ENCODE measurements at places on chromosomes 2 and 18.

GRCh38 chr2:165348441-165348840 is 109.2 kb downstream of the SCN2A start:
- DNase-seq: no peak

DNA sequence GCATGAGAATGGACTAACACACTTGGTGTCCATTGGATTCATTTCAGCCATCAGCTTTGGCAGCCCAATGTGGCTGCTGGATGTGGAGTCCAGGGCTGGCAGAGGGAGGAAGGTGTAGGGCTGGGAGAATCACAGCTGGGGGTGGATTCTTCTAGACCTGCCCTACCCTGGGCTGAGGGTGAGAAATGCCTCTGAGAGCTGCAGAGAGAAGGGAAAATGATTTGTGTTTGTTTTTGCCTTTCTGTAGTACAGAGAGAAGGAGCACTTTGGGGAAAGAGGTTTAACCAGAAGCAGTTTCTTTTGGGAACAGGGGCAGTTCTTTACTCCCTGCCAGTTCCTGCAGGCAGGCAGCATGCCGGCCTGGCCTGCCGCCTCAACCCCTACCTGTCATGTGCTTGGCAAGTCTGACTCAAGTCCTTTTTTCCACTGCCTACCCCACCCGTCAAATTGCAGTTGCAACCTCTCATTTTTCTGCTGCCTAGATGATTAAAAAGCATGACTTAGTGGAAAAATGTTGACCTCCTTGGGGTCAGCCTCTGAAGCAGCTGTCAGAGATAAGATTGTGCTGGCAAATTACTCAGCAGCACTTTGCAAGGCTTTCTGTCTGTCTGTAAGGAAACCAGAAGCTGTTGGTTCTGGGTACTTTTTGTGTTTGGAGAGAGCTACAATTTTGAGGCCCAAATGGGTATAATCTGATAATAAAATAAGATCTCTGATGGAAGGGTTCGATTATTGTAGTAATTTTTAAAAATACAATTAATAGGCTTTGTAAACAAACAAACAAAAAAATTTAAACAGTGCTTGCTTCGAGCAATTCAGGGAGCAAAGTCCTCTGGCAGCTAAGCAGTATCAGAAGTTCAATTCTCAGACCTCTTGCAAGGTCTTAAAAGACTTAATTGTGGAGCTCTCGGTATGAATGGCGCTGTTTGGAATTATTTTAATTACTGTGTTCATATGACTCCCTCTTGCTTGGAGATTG is 21.7 kb downstream of the LBH start:
- peak; percentile 76 for DNase-seq

DNA sequence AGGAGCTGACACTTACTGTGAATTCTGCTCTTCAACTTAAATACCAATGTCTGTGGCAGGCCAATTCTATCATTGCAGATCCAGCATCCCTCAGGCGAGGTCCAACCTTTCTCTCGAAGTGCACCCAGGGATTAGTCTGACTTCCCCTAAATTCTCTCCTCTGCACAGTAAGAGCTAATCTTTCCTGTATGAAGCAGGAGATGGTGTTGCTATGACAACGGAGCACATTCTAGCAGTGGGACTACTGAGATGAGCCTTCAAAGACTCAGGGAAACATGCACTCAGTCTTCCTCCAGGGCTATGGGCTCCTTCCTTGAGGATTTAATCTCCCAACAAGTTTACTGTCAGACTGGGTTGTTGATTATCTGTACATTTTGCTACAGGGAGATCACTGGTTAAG is 176.3 kb downstream of the NOL4 start:
- DNase-seq: no peak

GRCh38 chr2:221572821-221573429 is 821 bp upstream of the EPHA4 start:
- DNase-seq: peak; percentile 34

DNA sequence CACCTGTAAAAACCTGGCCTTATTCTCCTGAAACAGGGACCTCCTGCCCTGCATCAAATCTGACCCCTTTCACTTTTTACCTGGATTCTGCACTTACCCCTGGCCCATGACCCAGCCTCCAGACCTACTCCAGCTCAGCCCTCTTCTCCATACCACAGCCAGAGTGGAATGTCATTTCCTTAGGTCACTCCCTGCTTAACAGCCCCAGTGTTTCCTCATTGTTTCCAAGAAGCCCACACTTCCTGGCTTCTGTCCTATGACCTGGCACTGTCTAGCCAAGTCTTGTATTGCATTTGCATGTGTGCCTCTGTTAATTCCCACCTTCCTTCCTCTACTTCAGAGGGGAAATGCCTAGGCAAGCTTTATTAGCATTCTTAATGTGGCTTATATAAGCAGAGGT is 51.4 kb upstream of the TRIB2 start:
- no peak for DNase-seq

- DNase-seq: no peak
These were observed 19.7 kb downstream of the CYRIA start for GRCh38 chr2:16645775-16646559.

- no peak for DNase-seq
These were observed 266.6 kb upstream of the SIX2 start for GRCh38 chr2:45275806-45276205.

GRCh38 chr2:200443916-200444315 is 66.0 kb downstream of the KCTD18 start:
- DNase-seq: no peak

GRCh38 chr2:150625741-150626140 is 138.3 kb upstream of the RND3 start:
- DNase-seq: no peak

- DNase-seq: no peak
These were observed 602.2 kb downstream of the NYAP2 start for GRCh38 chr2:226001716-226002115.

GRCh38 chr2:80054346-80054675 is 250.2 kb downstream of the LRRTM1 start:
- DNase-seq: no peak

DNA sequence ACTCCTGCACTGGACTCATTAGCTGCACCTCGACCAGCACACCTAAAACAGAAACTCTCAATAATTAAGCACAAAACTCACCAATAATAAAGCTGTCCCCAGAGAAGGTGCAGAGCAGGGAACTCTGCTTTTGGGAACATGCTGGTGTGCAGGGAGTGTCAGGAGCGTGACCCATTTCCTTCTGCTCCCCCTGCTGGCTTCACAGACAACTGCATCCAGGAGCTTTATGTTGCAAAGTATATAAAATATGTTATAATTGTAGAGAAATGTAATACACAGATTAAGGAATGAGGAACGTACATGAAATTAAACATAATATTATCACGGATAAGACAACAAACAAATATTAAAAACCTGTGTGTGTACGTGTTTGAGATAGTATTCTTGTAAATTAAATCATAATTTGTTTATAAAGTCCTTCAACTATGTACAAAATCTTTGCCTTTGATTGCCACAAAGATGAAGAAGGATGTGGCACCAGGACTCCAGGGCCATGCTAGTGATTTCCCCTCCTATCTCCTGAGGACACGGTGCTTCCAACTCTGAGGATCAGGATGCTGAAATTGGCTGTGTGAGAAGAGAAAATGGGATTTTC is 68.6 kb upstream of the MAL start:
- DNase-seq: no peak

- DNase-seq: no peak
These were observed 40.2 kb downstream of the MRPL33 start for GRCh38 chr2:27811768-27812167.

- DNase-seq: no peak
These were observed 75.5 kb downstream of the GULP1 start for GRCh38 chr2:188367164-188367563.

GRCh38 chr2:136051725-136052048 is 66.3 kb upstream of the DARS1 start:
- DNase-seq: no peak

DNA sequence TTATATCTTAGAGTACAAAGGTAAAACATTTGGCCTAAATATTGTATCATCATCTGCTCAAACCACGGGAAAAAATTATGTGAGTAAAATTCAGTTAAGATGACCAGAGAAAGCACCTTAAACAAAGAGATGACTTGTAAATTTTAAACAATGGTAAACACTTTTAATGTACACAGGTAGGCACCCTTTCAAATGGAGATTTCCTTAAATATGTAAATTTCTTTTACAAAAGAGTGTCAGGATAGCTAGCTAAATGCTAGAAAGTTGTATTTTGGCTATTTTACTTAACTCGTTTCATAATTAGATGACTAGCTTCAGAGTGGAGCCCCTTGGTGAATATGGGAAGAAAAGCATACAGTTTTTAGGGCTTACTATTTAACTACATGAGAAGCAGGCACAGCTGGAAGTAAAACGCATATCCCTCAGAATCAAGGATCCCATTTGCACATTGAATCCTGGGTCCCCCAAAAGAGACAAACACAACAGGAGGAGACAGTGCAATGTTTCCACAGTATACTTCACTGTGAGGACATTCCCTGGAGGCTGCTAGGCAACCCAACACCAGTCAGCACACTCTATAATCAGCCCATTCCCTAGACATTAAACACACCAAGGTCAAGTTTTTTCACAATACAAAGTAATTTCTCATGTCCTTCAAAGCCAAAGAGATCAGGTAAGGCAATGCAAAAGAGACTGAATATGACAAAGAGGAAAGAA is 1154.4 kb downstream of the DPP10 start:
- no peak for DNase-seq

DNA sequence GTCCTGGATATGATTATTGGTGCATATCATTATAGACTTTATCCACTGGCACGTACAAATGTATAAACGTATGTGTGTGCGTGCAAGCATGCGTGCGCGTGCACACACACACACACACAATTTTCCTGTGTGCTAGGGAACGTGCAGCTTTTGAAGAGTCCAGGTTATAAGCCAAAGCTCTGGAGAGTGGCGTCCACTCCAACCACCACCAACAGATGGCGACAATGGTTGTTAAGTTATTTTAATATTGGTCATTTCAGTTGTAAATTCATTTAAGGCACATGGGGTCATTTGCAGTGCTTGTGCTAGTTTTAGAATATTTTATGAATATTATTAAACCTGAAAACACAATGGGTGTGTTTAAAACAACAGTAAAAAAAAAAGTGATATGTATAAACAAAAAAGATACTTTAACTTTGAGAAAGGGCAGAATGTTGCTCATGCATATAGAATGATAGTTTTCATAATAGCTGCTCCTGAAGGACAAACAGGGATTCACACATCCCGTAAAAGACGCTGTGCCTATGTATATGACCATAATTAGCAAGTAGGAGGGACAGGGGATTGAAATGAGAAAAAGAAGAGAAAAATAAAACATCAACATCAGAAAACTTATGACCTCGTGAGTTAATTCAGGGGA is 124.2 kb upstream of the ITGB6 start:
- peak; percentile 56 for DNase-seq

- no peak for DNase-seq
These were observed 20.5 kb downstream of the IL18R1 start for GRCh38 chr2:102376052-102376591.

GRCh38 chr2:129977986-129978385 is 1.5 kb upstream of the RAB6C start:
- DNase-seq: no peak

DNA sequence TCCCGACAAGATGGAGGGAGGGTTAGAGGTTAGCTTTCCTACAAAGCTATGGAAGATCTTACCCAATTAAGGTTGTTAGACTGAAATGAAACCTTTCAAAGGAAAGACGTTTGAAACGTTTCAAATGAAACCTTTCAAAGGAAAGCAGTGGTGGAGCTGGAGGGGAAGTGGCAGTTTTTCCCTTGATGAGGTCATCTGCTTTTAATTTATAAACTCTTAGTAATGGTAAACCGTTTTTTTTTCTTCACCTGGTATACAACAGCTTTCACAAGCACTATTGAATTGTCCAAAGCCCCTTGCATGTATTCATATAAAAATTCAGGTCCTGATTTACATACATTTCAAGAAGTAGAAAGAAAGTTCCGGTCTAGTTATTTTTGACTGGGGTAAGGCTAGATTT is 7.4 kb downstream of the PMAIP1 start:
- no peak for DNase-seq

DNA sequence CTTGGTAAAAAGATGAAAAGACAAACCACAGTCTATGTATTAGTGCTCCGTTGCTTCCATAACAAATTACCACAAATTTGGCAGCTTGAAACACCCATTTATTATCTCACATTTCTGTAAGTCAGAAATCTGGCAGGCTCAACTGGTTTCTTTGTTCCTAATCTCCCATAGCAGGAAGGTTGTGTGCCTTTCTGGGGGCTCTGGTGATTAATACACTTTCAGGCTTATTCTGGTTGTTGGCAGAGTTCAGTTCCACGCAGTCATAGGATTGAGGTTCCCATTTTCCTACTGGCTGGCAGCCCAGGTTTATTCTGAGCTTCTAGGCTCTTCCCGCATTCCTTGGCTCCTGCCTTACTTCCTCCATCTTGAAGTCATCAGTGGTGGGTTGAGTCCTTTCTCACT is 189.3 kb downstream of the ANAPC1 start:
- no peak for DNase-seq

DNA sequence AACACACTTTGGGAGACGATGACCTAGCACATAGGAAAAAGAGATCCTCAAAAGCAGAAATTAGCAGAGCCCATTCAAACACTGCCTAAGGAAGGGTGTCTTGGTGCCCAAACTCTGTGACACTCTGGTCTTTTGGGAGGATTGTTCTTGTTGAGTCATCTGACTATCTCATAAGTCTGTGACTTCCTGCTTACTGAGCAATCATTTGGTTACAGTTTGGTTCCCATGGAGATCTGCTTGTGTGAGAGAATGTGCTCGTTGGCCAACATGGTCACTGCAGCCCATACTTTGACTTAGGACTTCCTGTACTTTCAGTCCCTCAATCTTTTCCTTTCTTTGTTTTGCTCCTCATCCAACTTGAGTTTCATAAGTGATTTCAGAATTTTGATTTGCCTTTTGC is 602.9 kb downstream of the NYAP2 start:
- DNase-seq: no peak

GRCh38 chr2:168974428-168974827 is 56.7 kb downstream of the ABCB11 start:
- no peak for DNase-seq

DNA sequence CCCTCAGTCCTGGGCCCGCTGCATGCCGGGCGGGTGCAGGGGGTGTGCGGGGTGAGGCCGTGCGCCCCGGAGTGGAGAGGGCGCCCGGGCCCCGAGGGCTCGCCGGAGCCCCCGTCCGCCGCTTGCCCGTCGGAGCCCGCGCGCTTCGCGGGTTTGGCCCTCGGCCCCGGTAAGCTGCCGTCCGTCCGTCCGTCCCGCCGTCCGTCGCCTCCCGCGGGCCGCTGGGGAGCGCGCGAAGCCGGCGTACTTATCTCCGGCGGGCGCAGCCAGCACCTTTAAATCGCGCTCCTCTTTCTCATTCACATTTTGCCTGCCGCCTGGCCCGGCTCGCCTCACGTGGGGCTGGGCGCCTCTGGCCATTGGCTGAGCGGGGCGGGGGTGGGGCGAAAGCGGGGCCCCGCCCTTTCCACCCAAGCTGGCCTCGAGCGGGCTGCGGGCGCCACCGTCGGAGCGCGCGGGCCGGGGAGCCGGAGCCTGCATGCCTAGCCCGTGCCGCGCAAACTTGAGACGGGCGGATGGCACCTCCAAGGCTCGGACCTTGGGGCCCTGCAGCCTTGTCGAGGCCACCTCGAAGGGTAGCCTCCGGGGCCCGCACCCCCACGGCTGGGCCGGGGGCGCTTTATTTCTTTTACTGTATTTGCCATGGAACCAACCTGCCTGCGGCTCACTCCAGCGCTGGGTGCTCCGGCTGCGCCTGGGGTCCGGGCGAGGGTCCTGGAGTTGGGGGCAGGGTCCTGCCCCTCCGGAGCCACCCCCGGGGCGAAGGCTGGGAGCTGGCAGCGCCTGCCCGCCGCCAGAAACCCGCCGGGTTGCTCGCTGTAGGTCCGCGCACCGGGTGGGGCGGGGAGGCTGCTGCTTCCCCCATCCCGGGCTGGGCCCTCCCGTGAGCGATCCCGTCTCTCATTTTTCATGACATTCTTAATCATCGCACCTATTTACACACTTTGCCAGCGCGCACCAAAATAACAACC is at the start of gene GBX2:
TSS of gene GBX2 (minus strand) at position 277 of the 971 bp plus-strand sequence. CDS start 415 bp downstream, outside the sequence.
- peak; percentile 54 for DNase-seq

Data from liver (tissue), 10 donors.